SW480 (cell line): ENCODE measurements at places on chromosomes 16 and 17.
A peak's percentile ranks its signal among the peaks of the same experiment; 100 is the strongest.

GRCh38 chr16:30018731-30019158 lies 4.3 kb upstream of the C16orf92 start:
- DNase-seq = no peak

DNA sequence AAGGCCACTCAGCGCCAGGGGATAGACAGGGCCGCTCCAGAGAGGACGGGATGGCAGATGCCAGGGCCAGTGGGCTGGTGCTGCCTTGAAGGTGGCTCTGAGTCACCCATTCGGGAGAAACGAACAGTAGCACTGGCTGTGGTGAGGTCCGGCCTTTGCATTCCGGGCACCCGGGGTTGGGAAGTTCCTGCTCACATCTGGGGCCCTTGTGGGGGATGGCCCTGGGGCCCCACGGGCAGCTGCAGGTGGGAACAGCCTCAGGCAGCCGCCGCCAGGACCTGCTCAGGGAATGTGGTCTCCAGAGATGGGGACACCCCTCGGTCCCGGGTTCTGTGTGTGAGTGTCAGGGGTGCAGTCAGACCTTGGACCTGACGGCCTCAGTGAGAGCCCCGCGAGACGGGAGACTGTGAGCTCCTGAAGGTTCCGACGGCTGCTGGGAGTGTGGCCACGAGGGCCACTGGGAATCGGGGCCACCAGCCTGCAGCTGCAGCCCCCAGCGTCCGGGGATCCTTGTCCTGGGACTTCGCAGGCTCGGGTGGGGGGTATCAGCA lies 1.4 kb downstream of the CBFA2T3 start:
- no peak for DNase-seq

DNA sequence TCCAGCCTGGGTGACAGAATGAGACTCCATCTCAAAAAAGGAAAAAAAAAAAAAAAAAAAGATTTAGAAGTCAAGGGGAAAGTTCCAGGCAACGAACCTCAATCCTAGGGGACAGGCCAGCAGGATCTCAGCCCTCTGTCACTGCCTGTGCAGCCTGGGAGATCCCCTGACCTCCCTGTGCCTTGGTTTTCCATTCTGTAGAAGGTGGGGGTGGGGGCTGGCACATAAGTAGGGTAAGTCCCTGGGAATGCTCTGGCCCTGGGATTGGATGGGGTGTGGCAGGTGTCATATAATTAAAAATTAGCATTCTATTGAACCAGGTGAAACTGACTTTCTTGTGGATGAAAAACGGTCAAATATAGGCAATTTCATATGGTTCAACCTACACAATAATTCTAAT lies 90.5 kb downstream of the C16orf78 start:
- no peak for DNase-seq

GRCh38 chr16:6081320-6081976 lies 983.9 kb upstream of the EEF2KMT start:
- DNase-seq = peak; percentile 14

- no peak for DNase-seq
These were observed 3.2 kb upstream of the ZDHHC1 start for GRCh38 chr16:67419502-67419901.
